ENCODE measurements at places on chromosomes 4 and X.

DNA sequence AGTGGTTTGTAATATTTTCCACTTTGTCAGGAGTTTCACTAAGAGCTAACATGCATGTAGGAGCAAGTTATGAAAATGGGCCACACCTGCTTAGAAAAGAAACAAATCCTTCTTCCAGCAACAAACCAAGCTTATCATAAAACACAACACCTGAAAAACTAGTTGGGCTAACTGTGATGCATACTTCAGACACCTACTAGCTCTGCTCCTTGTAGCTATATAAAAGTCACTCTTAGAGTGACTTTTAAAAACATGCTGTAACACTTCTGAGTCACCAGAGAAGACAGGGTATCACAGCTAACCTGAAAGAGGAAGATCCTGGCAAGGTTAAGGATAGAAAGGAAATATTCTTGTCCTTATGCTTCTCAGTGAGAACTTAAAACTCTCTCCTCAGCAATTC, 3.6 kb upstream of the SLAIN2 start:
- no peak for DNase-seq

DNA sequence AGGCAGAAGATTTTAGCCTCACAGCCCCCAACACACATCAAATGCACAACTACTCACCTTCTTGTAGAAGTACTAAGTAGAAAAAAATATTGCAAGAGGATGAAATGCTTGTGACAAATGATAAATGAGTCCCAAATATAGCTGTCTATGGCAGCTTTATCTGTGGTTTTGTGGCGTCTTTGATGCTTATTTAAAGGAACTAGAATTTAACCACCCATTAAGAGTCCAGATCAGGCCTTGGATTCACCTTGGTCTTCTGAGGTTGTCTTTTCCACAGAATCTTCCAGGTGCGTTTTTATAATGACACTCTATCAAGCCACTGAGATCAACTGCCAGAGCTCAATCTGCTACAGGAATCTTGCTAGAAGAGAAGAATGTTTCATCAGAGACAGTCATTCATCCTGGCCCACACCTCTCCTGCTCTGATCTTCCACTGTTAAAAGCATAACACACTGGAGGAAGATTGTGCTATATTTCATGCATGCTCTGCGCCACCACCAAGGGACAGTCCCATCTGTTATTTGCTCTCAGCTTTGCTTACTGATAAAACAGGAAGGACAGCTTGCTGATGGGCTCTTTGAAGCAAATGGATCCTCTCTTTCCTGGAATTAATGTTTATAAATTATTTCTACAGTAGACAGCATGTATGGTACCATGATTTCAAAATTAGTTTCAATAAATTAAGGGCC, 144.1 kb downstream of the SLC7A11 start:
- no peak for DNase-seq

DNA sequence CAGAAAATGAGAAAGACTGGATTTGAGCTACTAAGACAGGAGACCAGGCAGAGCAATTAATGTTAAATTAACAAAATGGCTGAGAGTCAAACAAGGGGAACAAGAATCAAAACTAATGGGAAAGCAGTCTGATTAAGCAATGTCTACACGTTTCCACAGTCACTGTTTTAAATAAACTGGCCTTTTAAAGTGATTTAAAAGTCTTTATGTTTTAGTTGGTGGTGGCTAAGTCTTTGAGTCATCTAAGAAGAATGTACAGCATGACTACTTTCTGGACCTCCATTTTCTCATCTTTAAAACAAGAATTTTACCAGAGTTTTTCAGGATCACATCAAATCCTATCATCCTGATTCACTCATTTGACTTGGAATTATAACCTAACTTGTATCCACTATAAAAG, 233.8 kb downstream of the ENOX2 start:
- DNase-seq, result no peak

GRCh38 chr4:36568575-36568974, 287.2 kb downstream of the DTHD1 start:
- DNase-seq, result no peak

DNA sequence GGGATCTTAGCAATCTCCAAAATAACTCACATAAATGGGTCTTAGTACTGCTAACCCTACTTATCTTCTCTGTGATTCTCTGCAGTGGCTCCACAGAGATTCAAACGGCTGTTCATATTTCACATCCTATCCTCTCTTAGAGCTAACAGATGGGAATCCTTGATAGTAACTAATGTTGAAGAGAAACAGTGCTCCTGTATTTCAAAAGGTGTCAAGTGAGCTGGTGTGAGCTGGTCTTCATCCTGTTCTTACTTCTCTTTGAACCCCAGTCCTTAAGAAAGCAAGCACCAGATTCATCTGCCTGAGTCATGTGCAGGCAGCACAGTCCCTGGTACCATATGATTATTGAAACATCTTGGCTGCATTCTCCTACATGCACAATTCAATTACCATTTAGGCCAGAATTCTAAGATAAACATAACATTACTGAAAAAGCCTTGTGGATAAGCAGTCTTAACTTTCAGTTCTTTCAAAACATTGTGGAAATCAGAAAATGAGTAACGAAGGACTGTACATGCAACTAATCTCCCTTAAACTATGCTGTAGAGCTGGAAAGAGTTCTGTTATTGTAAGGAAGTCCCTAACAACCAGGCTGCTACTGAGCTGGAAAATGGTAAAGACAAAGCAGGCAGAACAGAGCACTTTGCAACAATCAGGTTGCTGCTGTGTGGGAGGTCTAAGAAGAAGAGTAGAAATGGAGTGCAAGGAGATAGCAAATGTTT, 153.1 kb downstream of the NPNT start:
- no peak for DNase-seq

GRCh38 chr4:52203351-52203750, 152.2 kb downstream of the SPATA18 start:
- no peak for DNase-seq

DNA sequence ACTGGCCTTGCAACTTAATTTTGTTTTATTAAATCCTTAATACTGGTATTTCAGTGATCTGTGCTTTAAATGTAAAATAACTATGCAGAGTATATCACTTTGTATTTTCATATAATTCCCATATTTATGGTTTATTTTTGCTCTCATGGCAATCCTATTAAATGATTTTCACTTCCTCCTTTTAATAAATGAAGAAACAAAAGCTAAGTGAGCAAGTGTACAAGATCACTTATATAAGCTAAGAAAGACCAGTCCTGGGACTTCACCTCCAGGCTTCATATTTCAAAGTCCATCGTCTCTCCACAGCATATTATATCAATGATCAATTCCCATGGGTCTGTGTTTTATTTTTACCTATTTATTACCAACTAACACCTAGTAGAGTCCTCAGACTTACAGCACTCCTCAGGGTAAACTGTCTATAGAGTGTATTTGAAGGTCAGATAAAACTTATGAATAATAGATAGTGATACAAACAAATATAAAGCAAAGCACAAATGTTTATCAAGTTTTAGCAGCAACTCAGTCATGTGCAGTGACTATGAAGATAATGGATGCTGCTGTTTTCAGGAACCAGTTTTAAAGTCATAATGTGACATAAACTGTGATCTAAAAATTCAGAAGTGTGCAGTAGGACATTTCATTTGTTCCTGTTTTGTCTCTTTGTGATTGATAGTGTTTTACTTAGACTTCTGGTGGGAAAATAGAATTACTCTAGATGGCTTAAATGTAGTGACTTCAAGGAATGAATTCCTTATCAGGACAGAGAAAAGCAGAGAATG, 56.8 kb downstream of the ARHGAP24 start:
- no peak for DNase-seq

DNA sequence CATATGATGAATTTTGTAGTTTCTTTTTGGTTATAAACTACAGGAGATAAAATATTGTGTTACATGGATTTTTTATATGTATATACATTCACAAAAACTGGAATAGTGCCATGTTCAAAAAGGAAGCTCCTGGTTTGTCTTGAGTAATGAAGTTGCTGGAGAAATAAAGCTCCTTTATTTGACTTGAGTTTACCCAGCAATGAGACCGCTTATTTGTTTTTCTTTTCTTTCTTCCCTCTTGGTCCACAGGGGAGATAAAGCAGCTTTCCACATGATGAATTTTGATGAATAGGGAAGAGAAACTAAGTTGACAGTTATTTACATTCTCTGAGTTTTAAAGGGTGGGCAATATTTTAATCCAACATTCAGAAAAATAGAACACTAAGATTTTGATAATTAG, 176.5 kb downstream of the GPM6A start:
- DNase-seq, result no peak

- DNase-seq, result no peak
Observed at GRCh38 chr4:57147335-57148060, 37.3 kb upstream of the IGFBP7 start.

- no peak for DNase-seq
Observed at GRCh38 chr4:119132306-119132705, 3.3 kb upstream of the MYOZ2 start.

DNA sequence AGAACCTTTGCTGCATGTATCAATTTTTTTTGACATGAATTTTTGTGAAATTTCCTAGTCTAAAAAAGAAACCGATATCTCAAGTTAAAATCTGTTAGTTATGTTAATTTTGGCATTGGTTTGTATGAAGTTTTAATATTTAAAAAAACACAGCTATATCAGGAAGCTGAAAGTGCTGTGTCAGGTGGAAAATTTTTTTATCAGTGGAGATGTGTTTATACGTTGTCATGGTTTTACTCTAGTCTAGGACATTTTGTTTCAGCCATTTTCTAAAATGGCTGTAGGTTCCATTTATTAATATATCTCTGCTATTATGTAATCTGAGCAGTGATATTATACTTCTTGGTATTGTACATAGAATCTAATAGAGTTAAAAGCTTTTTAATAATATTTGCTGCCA, 34.2 kb downstream of the OCRL start:
- no peak for DNase-seq

DNA sequence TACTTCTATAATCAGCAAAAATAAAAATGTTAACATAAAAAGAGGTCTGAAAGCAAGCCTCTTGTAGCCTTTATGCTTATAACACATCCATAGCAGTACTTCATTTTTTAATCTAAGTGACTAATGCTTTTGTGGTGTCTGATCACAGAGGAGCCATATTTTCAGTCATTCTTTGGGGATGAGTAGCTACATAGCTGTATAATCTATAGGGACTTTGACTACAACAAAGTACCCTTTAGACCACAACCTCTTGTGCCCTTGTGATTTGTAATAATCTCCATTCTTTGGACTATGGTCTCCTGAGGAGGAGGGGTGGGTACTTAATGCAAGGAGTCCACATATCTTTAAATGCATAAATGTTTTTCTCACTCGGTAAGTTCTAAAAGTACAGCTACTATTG, 9.6 kb downstream of the DRP2 start:
- DNase-seq, result no peak

DNA sequence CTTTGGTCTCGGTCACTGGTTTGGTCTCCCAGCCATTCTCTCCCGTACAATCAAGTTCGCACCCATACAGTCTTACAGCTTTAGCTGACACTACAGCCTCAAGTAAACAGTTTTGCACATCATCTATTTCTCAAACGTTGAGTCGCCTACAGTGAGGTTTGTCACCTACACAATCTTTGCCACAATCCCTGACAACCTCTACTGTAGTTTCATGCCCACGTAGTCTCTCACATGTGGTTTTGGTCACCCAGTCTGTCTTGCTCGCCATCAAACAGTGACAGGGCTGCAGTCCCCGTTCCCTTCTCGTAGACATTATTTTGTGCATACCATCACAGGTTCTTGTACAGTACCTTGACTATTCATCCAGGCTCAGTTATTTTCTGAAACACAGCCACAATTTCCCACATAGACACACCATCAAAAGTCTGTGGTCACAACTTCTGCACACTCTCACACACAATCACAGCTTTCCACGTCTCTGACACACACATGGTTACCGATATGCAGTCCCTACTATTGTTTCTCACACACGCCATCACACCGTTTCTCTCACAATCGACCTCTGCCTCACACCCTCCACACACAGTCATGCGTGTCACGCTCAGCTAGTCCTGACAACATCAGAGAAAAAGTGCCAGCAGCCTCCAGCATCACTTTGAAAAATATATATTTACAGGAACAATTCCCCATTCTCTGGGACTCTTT, 5.3 kb upstream of the CFP start:
- no peak for DNase-seq

DNA sequence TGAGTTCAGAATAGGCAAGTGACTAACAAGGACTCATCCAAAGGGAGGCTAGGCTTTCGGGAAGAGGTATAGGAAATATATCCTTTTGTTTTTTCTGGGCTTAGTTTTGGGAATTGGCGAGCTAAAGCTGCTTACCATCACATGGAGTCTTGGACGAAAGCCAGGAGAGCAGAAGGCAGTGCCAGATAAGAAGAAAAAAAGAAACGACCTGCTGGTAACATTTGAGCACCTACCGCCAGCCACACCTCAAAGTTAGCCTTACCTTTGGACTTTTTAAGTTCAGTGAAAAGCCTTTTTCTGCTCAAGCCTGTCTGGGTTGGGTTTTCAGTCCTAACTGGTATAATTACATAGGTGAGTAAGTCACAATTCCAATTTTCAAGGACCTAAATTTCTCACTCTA, 85.1 kb upstream of the LCORL start:
- DNase-seq, result no peak

DNA sequence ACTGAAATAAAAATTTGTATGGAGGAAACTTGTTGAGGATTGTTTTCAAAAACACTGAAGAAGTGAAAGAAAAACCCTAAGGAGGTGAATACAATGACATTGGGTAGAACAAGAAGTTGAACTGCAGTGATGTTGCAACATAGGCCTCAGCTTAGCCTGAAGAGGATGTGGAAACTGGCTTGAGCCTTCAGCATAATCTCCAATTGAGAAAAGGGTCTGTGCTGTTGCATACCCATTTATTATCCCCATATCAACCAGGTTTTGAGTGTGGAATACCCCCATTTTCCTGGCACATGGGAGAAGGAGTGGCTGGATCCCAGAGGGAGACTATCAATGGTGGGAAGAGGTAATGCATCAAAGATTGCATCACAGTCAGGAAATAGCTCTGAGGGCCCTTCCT, 695.0 kb upstream of the HS3ST1 start:
- no peak for DNase-seq

GRCh38 chr4:24924309-24924781, 11.5 kb upstream of the CCDC149 start:
- DNase-seq, result no peak

- DNase-seq, result no peak
Observed at GRCh38 chr4:89558147-89558546, 250.5 kb upstream of the GPRIN3 start.

DNA sequence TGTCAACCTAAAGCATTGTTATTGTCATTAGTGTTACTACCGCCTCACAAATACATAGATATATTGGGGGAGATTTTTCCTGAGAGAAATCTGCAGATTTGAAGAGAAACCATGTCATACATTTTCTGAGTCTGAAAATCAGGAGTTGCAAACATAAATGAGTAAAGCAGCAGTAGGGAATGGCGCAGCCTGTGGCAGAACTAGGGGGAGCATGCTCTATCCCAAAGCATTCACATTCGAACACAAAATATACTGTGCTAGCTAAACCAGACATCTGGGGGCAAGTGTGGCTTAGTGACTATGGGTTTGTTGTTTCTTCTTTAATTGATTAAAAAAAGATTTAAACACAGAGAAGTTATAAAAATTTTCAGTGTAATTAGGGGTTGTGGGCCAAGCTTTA, 83.2 kb downstream of the CPE start:
- DNase-seq, result no peak

GRCh38 chrX:153903991-153904957, at the start of gene AVPR2:
Gene AVPR2, plus strand, starts transcription at chrX:153904673. Its CDS starts 473 bp downstream, at chrX:153905146.
- DNase-seq, result no peak

GRCh38 chrX:7073336-7073735, 74.2 kb upstream of the STS start:
- DNase-seq, result no peak

All from NT2/D1 (cell line).